Left ventricle myocardium inferior (tissue), 1 donor: ENCODE measurements at places on chromosomes 7 and 10. TPM values are rescaled to one million over a fixed set of nuclear protein-coding genes. Genes with fewer than 3 reads are reported as not detected.
A peak's percentile ranks its signal among the peaks of the same experiment; 100 is the strongest.

Gene NPTX2
- 2.3 TPM for total RNA-seq

GRCh38 chr7:122305475-122306319, 1.1 kb upstream of the FEZF1 start:
- H3K36me3 ChIP-seq, result no peaks in the 10 kb centered on the region
- peak overlapping the region; percentile 59 for H3K4me3 ChIP-seq
- peaks cover 100% of the 10 kb centered on the region for H3K27me3 ChIP-seq

GRCh38 chr7:41659539-41659938, 43.4 kb downstream of the INHBA start:
- no peak overlapping the region for H3K4me3 ChIP-seq
- H3K27ac ChIP-seq, result no peak overlapping the region
- no peak for DNase-seq
- no peaks in the 10 kb centered on the region for H3K36me3 ChIP-seq

Gene NOS3
- total RNA-seq, result 12.6 TPM

GRCh38 chr7:44634839-44635591, 28.6 kb downstream of the OGDH start:
- H3K4me3 ChIP-seq, result peak overlapping the region; percentile 1
- H3K27me3 ChIP-seq, result no peaks in the 10 kb centered on the region
- peaks cover 11% of the 10 kb centered on the region for H3K36me3 ChIP-seq
- peak; percentile 67 for DNase-seq
- peaks cover 100% of the 10 kb centered on the region for H3K4me1 ChIP-seq

DNA sequence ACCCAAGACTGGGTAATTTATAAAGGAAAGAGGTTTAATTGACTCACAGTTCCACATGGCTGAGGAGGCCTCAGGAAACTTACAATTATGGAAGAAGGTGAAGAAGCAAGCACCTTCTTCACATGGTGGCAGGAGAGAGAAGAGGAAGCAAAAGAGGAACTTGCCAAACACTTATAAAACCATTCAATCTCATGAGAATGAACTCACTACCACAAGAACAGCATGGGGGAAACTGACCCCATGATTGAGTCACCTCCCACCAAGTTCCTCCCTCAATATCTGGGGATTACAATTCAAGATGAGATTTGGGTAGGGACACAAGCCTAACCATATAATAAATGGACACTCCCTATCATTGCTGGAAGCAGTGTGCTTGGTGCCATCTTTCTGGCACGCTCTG, 506.3 kb downstream of the CALN1 start:
- H3K4me1 ChIP-seq, result no peaks in the 10 kb centered on the region
- H3K27ac ChIP-seq, result no peak overlapping the region
- H3K27me3 ChIP-seq, result no peaks in the 10 kb centered on the region
- H3K4me3 ChIP-seq, result no peak overlapping the region

DNA sequence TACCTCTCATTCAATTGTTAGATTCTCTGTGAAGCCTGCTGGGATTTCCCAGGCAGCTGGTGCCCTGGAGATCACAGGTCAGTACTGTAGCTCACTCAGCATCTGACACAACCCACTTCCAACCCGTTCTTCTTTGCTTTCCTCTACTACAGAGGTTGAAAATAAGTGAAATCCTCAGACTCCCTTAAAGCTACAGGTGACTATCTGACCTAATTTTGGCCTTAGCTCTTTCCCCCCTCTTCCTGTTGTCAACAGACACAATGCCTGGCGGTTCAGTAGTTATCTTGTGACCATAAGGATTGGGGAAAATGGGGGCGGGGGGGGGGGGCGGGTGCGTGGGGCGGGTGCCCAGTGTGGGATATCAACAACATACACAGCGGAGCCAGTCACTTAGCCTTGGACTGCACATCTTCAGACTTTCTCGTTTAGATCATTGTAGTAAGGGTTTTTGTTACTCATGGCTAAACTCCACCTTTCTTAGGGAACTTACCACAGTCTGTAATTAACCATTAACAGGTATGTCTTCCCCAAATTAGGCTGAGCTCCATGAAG, 37.8 kb downstream of the MTPN start:
- peaks cover 94% of the 10 kb centered on the region for H3K4me1 ChIP-seq
- no peaks in the 10 kb centered on the region for H3K27me3 ChIP-seq
- H3K4me3 ChIP-seq, result no peak overlapping the region

DNA sequence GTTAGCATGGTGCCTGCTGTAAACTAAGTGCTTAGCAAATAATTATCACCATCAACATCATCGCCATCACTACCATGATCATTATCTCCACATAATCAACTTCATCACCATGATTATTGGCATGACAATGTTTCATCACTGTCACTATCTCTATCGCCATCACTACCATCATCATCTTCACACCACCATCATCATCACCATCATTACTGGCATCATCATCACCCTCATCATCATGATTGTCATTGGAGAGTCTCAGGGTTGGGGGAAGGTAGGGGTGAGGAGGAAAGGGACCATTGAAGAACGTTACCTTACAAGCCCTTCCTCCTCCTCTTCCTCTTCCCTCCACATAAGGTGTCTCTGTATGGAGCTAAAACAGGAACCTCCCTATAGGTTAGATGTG, 54.9 kb upstream of the GPR26 start:
- no peaks in the 10 kb centered on the region for H3K36me3 ChIP-seq
- no peak for DNase-seq
- no peak overlapping the region for H3K27ac ChIP-seq
- no peaks in the 10 kb centered on the region for H3K4me1 ChIP-seq
- peaks cover 69% of the 10 kb centered on the region for H3K27me3 ChIP-seq

DNA sequence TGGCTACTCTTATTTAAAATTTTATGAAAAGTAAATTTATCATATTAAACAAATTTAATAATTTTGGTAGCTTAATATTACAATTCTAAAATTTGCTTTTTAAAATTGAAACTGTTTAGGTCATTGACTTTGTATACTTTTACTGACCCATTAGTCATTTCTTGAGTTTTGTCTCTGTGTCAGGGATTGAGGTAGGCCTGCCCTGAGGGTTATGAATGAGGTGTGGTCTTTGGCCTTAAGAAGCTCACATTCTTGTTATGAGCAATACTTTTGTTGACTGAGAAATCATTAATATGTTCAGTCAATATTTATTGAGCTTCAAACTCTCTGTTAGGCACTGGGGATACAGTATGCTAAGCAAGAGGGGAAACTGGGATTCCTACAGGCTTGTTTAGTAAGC, 47.0 kb upstream of the RPA3 start:
- no peak overlapping the region for H3K4me3 ChIP-seq
- H3K4me1 ChIP-seq, result peaks cover 17% of the 10 kb centered on the region
- no peaks in the 10 kb centered on the region for H3K27me3 ChIP-seq
- DNase-seq, result no peak
- H3K27ac ChIP-seq, result no peak overlapping the region
- H3K36me3 ChIP-seq, result no peaks in the 10 kb centered on the region

- peaks cover 19% of the 10 kb centered on the region for H3K36me3 ChIP-seq
- peaks cover 97% of the 10 kb centered on the region for H3K4me1 ChIP-seq
- peaks cover 5% of the 10 kb centered on the region for H3K27me3 ChIP-seq
- no peak for DNase-seq
- peak overlapping the region; percentile 87 for H3K27ac ChIP-seq
- peak overlapping the region; percentile 81 for H3K4me3 ChIP-seq
Measured at GRCh38 chr7:107999779-108000560, 3.0 kb downstream of the LAMB1 start.

GRCh38 chr7:151488096-151488495, 31.6 kb downstream of the RHEB start:
- DNase-seq, result no peak
- H3K36me3 ChIP-seq, result peaks cover 59% of the 10 kb centered on the region
- no peak overlapping the region for H3K4me3 ChIP-seq
- H3K4me1 ChIP-seq, result peaks cover 81% of the 10 kb centered on the region

DNA sequence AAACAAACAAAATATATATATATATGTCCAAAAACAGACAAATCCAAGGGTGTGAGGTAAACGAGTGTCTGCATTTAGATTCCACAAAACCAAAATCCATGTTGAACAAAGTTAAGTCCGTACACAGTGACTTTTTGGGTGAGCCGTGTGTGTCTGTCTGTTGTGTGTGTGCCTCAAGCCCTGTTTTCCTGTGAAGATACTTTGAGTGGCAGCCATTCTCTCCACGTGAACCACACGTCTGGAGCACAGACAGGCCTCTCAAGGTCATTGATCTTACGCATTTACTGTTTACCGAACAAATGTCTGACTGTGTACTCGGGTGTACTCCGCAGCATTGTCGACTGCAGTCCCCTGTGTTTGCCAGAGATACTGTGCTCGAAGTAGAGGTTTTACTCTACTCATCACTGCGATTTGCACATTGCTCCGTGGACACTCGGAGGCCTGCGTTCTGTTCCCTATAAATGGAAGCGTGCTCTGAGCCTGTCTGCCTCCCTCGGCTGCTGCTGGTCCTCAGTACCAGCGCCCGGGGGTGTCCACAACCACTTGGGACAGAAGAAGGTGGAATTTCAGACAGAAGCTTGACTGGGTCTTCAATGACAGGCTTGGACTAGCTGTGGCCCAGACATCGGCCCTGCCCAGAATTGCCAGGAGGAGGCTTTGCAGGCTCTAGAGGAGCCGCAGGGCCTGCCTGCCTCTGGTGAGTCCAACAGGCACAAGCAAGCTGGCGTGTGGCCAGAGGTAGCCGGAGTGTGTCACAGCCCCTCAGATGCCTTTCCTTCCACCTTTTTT, 22.1 kb downstream of the CYP17A1 start:
- peaks cover 39% of the 10 kb centered on the region for H3K36me3 ChIP-seq
- H3K4me3 ChIP-seq, result peak overlapping the region; percentile 12
- peak; percentile 80 for DNase-seq
- peak overlapping the region; percentile 92 for H3K27ac ChIP-seq
- no peaks in the 10 kb centered on the region for H3K27me3 ChIP-seq

GRCh38 chr10:78436706-78437406, 403.2 kb downstream of the RPS24 start:
- no peaks in the 10 kb centered on the region for H3K27me3 ChIP-seq
- H3K27ac ChIP-seq, result no peak overlapping the region
- H3K36me3 ChIP-seq, result no peaks in the 10 kb centered on the region
- DNase-seq, result no peak
- H3K4me1 ChIP-seq, result peaks cover 51% of the 10 kb centered on the region
- H3K4me3 ChIP-seq, result no peak overlapping the region

Gene KCNH2
- 94.1 TPM for total RNA-seq

- no peaks in the 10 kb centered on the region for H3K36me3 ChIP-seq
- no peak for DNase-seq
- H3K4me3 ChIP-seq, result no peak overlapping the region
- H3K4me1 ChIP-seq, result no peaks in the 10 kb centered on the region
- no peak overlapping the region for H3K27ac ChIP-seq
- H3K27me3 ChIP-seq, result peaks cover 4% of the 10 kb centered on the region
Measured at GRCh38 chr7:114214466-114214865, 200.1 kb upstream of the FOXP2 start.

Gene APBB1IP
- 2.6 TPM for total RNA-seq

GRCh38 chr7:129959471-129960203, 6.9 kb upstream of the UBE2H start:
- no peaks in the 10 kb centered on the region for H3K36me3 ChIP-seq
- H3K4me3 ChIP-seq, result no peak overlapping the region
- H3K27ac ChIP-seq, result no peak overlapping the region
- DNase-seq, result no peak
- no peaks in the 10 kb centered on the region for H3K27me3 ChIP-seq
- peaks cover 11% of the 10 kb centered on the region for H3K4me1 ChIP-seq

GRCh38 chr7:139249179-139249810, 18.3 kb downstream of the UBN2 start:
- H3K4me3 ChIP-seq, result no peak overlapping the region
- no peaks in the 10 kb centered on the region for H3K27me3 ChIP-seq
- no peak overlapping the region for H3K27ac ChIP-seq
- H3K4me1 ChIP-seq, result peaks cover 10% of the 10 kb centered on the region

GRCh38 chr10:71766717-71767419, 6.5 kb downstream of the VSIR start:
- peaks cover 16% of the 10 kb centered on the region for H3K36me3 ChIP-seq
- H3K27ac ChIP-seq, result peak overlapping the region; percentile 99
- peak overlapping the region; percentile 96 for H3K4me3 ChIP-seq
- H3K27me3 ChIP-seq, result no peaks in the 10 kb centered on the region
- peak; percentile 82 for DNase-seq
- H3K4me1 ChIP-seq, result peaks cover 100% of the 10 kb centered on the region

Gene NACAD
- total RNA-seq, result 3.8 TPM
